ENCODE measurements at places on chromosomes 2 and 18. TPM values are rescaled to one million over a fixed set of nuclear protein-coding genes. Genes with fewer than 3 reads are reported as not detected.

Gene ANKRD29
- total RNA-seq, result 1.5 TPM

Gene LCT
- not detected for total RNA-seq

Gene NXPH2
- total RNA-seq, result not detected

Gene SGPP2
- total RNA-seq, result not detected

Gene APLF
- total RNA-seq, result 1.5 TPM

Gene SPATA3
- not detected for total RNA-seq

Gene RETSAT
- total RNA-seq, result 52.6 TPM

Gene EMILIN1
- total RNA-seq, result 7.2 TPM
